ENCODE measurements at places on chromosomes 5 and 9.

GRCh38 chr5:129506086-129506485, 46.0 kb downstream of the ADAMTS19 start:
- DNase-seq, result no peak

GRCh38 chr5:157381746-157382145, 78.3 kb upstream of the NIPAL4 start:
- DNase-seq, result no peak

DNA sequence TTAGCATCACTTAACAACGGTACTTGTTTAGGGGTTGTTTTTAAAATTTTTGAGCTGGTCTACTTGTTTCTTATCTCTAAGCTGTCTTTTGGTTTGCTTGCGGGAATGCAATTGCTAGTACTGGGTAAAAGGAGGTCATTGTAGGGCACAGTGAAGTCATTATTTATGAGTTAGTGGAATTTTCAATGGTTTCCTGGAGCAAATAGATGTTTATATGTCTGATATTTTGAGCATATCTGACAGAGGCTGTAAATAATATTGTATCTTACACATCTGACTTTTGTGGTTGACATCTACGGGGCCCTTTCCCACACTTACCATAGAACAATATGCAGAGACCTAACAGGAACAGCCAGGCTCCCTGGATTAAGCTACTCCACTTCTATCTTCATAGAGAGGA, 90.4 kb upstream of the IL6ST start:
- DNase-seq, result no peak

DNA sequence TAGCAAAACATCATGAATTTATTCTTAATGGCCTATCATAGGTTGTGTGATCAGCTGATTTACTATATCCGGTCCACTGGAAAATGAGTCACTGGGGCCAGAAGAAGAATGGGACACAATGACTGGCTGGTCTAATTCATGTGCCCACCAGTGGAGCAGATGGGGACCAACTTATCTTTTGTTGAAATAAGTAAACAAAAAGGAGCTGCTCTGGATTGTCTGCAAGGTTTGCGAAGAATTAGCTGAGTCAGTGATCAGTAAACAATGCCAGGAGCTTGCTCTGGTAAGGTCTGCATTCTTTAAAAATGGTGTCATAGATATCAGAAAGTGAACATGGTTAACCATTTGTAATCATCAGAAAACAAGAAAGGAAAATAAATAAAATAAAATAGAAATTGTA, 128.0 kb downstream of the RASEF start:
- DNase-seq, result no peak

DNA sequence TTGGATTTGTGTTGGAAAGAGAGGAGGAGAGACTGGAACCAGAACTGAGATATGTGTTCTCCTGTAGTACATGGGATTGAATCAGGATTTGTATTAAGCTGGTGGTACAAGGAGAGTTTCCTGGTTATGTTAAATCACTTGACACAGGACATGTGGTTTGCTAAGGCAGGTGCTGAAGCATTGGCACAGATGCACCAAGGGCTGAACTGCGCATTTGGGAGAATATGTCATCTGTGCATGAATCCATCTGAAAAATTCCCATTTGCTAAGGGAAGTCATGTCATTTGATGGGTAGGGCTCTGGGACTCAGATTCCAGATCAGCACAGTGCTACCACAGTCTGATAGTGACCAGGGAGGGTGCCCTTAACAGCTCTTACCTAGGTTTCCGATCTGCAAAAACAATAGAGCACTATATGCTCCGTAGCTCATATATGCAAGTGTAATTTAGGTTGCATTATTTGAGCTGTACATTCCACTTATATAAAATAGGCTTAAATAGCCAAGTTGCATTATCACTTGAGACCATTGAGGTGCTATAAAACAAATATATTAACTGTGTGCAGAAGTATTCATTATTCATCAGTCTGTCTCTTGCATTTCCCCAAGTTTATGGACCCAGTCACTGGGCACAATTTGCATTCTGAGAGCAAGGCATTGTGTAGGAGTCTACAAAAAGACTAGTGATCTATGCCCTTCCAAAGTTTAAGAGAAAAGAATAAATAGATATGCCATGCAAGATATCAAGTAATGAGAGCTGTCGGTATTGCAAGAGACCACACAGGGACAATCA, 55.2 kb downstream of the ADAMTS16 start:
- DNase-seq, result no peak

- no peak for DNase-seq
These were observed 3.5 kb downstream of the HEMGN start for GRCh38 chr9:97934321-97935115.

DNA sequence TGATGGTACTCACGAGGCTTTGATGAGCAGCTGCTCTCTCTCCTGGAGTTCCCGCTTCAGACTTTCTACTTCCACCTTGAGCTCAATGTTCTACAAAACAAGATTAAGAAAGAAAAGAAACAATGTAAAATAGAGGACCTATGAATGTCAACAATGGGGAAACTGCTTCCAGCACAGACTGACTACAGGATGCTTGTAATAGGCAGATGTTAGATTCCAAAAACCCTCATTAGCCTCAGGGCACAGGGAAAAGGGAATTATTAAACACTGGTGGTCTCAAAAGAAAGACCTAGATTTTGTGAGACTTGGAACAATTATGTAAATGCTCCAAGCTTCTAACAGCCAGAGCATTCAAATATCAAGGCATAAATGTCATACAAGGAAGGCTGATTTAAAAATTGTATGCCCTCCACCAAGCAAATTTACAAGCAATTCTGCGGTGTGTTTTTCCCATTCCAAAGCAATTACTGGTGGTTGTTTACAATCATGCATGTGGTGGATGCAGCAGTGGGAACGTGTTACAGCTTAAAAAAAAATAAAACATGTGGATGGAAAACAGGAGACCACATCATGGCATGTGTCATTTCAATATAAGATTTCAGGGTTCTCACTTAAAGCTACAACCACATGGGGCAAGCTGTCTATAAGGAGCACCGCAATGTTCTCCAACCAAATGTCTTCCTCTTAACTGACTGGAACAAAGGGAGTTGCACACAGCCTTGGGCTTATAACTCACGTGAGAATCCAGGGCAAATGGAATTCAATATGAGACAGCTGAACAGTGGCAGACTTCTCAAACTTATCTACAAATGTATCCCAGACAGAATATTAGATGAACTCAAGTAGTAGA, 34.0 kb downstream of the CDK5RAP2 start:
- no peak for DNase-seq

Measured in stimulated activated CD8-positive, alpha-beta memory T cell treated with anti-CD3 and anti-CD28 coated beads, Interleukin-4, amount 100 ng/mL, for 1 hour (primary cell).